ENCODE measurements at places on chromosomes 11 and 22.

- no peak overlapping the region for H3K4me3 ChIP-seq
- no peak overlapping the region for H3K27ac ChIP-seq
- H3K36me3 ChIP-seq = peaks cover 2% of the 10 kb centered on the region
- H3K4me1 ChIP-seq = no peaks in the 10 kb centered on the region
- DNase-seq = no peak
Observed at GRCh38 chr11:116333001-116333535, 439.7 kb downstream of the BUD13 start.

DNA sequence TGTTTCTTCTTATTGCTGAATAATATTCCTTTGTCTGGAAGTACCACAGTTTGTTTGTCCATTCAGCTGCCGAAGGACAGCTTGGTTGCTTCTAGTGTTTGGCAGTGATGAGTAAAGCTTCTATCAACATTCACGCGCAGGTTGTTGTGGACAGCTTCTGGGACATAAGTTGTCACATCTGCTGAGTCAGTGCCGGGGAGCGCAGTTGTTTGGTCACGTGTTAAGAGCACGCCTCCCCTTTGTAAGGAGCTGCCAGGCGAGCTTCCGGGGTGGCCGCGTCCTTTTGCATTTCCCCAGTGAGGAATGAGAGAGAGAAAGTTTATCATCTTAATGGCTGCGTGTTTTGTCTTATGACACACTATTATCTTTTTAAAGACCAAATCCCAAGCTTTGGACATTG is 30.3 kb downstream of the SAMM50 start:
- H3K4me3 ChIP-seq = no peak overlapping the region
- no peaks in the 10 kb centered on the region for H3K27me3 ChIP-seq
- no peaks in the 10 kb centered on the region for H3K4me1 ChIP-seq
- H3K27ac ChIP-seq = no peak overlapping the region
- no peaks in the 10 kb centered on the region for H3K36me3 ChIP-seq

- H3K4me3 ChIP-seq = no peak overlapping the region
- H3K4me1 ChIP-seq = peaks cover 18% of the 10 kb centered on the region
- H3K27me3 ChIP-seq = peaks cover 64% of the 10 kb centered on the region
- H3K36me3 ChIP-seq = no peaks in the 10 kb centered on the region
- H3K27ac ChIP-seq = no peak overlapping the region
Observed at GRCh38 chr22:38925571-38926041, 31.8 kb upstream of the APOBEC3A start.

DNA sequence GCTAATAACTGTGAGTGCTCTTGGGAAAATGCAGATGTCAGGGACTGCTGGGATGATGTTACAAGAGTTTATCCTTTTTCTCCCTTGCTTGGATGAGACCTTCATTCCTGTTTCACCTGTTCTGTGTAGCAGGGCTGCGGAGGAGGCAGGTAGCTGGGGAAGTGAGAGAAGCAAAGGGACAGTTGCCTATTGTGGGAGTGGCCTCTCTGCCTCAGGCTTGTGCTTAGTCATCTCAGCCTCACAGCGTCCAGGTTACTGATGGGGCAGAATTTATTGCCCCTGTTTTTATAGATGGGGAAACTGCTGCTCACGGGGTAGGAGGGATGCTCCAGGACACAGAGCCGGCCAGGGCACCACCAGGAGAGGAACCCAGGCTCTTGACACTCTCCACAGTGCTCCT is 1.7 kb downstream of the STX3 start:
- H3K27me3 ChIP-seq = peaks cover 8% of the 10 kb centered on the region
- peaks cover 27% of the 10 kb centered on the region for H3K4me1 ChIP-seq
- H3K4me3 ChIP-seq = no peak overlapping the region
- no peak overlapping the region for H3K27ac ChIP-seq

GRCh38 chr11:70916351-70916750 is 336.0 kb downstream of the SHANK2 start:
- H3K36me3 ChIP-seq = peaks cover 3% of the 10 kb centered on the region
- no peak overlapping the region for H3K27ac ChIP-seq
- H3K4me3 ChIP-seq = no peak overlapping the region

DNA sequence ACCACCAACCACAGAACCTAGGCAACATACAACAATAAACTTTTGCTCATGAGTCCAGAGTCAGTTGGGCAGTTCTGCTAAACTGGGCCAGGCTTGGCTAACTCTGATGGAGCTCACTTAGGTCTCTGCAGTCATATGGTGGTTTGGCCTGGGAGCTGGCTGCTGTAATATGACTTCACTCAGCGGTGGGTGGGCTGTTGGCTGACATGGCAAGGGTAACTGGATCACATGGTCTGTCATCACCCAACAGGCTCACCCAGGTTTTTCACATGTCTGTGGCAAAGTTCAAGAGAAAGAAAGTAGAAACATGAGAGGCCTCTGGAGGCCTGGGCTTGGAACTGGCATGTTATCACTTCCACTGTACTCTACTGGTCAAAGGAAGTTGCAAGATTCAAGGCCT is 43.2 kb upstream of the CLMP start:
- no peak overlapping the region for H3K27ac ChIP-seq
- no peaks in the 10 kb centered on the region for H3K27me3 ChIP-seq
- no peak for DNase-seq
- peaks cover 6% of the 10 kb centered on the region for H3K4me1 ChIP-seq
- H3K36me3 ChIP-seq = no peaks in the 10 kb centered on the region

DNA sequence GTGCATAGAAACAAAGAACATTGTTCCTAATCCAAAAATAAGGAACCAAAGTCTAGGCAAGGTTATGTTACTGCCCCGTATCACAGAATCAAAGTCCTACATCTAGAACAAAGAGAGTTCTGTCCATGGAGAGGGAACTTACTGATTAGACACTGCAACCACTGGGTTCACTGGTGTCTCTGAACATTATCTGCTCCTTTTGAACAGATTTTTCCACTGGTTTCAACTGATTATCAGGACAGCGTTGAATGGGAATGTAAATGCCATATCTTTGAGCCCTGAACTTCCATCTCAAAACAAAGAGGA is 20.1 kb upstream of the OR8D2 start:
- H3K27ac ChIP-seq = no peak overlapping the region
- DNase-seq = no peak
- no peaks in the 10 kb centered on the region for H3K4me1 ChIP-seq
- H3K4me3 ChIP-seq = no peak overlapping the region

- H3K36me3 ChIP-seq = no peaks in the 10 kb centered on the region
- peaks cover 13% of the 10 kb centered on the region for H3K4me1 ChIP-seq
- H3K27me3 ChIP-seq = peaks cover 4% of the 10 kb centered on the region
- DNase-seq = no peak
Observed at GRCh38 chr22:43948836-43949406, 6.3 kb upstream of the SAMM50 start.

GRCh38 chr11:46431211-46431610 is 39.6 kb upstream of the CHRM4 start:
- DNase-seq = no peak
- H3K27me3 ChIP-seq = no peaks in the 10 kb centered on the region
- H3K27ac ChIP-seq = no peak overlapping the region
- peaks cover 12% of the 10 kb centered on the region for H3K36me3 ChIP-seq

Measured in activated T-cell treated with anti-CD3 and anti-CD28 coated beads, Interleukin-2, amount 50 U/mL, for 72 hours (primary cell).